ENCODE measurements at places on chromosomes 6 and 20. TPM values are rescaled to one million over a fixed set of nuclear protein-coding genes. Genes with fewer than 3 reads are reported as not detected.

DNA sequence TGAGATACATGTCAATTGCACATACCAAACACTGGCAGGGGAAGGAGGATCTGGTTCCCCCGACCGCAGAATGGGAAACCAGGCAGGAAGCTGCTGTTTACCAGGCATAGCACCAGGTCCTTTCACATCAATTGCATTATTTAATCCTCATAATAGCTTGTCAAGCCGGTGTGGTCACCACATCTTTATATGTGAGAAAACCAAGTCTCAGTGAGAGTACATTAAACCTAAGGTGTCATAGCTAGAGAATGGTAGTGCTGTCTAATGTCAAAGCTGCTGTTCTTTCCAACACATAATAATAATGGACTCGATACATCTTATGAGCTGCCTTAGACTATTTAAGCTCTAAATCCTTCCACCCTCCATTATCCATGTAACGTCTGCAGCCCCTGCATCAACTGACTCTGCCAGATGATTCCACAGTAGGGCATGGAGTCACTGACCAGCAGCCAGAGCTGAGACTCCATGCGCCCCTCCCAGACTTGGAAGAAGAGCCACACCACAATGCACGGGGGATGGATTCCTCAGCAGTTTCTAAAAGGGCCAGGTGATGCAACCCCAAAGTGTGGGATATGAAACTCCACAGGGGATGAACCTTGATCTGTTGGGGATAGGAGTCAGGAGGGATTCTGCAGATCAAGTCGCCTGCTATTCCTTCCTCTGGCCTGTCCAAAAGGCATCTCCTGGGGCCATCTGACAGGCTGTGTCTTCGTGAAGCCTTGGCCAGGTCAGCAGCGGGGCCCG is 71.8 kb downstream of the GPR6 start:
- H3K4me3 ChIP-seq: no peak overlapping the region
- no peaks in the 10 kb centered on the region for H3K4me1 ChIP-seq
- H3K27me3 ChIP-seq: peaks cover 23% of the 10 kb centered on the region
- no peak for DNase-seq
- H3K27ac ChIP-seq: no peak overlapping the region

BPIFB1 gene
- total RNA-seq: not detected

C6orf58 gene
- total RNA-seq: not detected

DNA sequence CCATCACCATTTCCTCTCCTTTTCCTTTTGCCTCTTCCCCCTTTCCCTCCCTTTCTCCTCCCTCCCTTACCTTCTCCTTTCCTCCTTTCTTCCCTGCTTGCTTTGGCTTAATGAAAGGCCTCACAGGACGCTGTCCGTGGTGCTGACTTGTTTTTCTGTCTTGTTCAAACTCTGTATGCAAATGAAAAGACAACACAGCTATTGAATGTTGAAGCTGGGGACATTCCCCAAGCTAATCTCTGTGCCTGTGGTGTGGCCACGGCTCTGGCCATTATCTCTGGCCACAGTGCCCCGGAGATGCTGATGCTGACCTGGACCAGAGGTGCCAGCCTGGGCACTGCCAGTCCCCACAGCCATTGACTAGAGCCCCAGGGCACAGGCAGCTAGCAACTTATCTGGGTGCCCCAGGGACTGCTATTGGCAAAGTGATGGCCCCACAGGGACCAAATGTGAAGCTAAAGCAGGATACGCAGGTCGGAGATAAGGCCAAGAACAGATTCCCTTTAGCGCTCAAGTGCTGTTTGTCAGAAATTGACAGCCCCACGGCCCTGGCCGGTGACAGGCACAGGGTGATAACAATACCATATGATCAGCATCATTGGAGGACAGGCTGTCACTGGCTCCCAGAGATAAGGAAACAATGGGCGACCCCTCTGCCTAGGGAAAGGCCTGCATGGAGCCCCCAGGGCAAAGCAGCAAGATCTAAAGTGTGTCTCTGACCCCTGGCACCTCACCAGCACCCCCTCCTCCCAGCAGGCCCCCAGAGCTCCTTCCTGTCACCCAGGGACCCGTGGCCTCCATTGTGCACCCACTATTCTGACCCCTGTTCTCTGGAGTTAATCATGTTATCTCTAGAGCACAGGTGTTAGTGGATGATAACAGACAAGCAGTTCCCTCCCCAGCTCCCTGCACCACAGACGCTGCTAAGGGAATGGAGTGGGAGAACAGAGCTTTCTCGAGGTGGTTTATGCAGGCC is 31.6 kb upstream of the SLC32A1 start:
- peaks cover 6% of the 10 kb centered on the region for H3K27me3 ChIP-seq
- H3K36me3 ChIP-seq: no peaks in the 10 kb centered on the region
- H3K4me3 ChIP-seq: no peak overlapping the region
- DNase-seq: peak; percentile 62
- no peaks in the 10 kb centered on the region for H3K4me1 ChIP-seq

GRCh38 chr6:158188591-158188990 is 20.4 kb downstream of the GTF2H5 start:
- H3K4me3 ChIP-seq: no peak overlapping the region
- H3K27me3 ChIP-seq: no peaks in the 10 kb centered on the region
- no peak for DNase-seq
- H3K27ac ChIP-seq: no peak overlapping the region
- H3K4me1 ChIP-seq: no peaks in the 10 kb centered on the region
- H3K36me3 ChIP-seq: no peaks in the 10 kb centered on the region

DNA sequence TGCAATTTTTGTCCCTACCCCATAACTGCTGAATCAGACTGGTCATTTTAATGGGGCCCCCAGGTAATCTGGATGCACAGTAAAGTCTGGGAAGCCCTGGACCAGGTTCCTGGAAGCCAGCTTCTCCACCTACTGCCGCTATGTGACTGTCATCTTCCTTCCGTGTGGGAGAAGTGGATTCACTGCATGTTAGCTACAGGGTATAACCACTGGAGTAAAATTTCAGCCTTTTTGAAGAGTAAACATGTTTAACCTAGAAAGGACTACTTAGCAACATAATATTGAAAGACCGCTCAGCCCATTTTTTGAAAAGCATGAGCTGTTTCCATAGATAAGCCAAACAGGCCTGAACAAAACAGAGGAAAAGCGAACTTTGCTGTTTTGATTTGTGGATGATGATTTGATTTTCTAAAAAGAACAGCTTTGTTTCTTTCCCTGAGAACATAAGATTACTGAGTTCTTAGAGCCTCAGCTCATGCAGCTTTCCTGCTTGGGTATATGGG is 208.1 kb downstream of the PLCB4 start:
- H3K27me3 ChIP-seq: no peaks in the 10 kb centered on the region
- H3K36me3 ChIP-seq: no peaks in the 10 kb centered on the region
- H3K4me3 ChIP-seq: no peak overlapping the region
- H3K27ac ChIP-seq: no peak overlapping the region
- peaks cover 6% of the 10 kb centered on the region for H3K4me1 ChIP-seq

- H3K36me3 ChIP-seq: no peaks in the 10 kb centered on the region
- H3K27me3 ChIP-seq: no peaks in the 10 kb centered on the region
- H3K27ac ChIP-seq: no peak overlapping the region
Measured at GRCh38 chr6:82074556-82074955, 173.0 kb downstream of the IBTK start.

BTNL2 gene
- total RNA-seq: not detected
